GM06990 (cell line): ENCODE measurements at places on chromosomes 16 and 17.

- no peak for DNase-seq
Observed at GRCh38 chr16:54443352-54443751, 156.8 kb upstream of the IRX3 start.

DNA sequence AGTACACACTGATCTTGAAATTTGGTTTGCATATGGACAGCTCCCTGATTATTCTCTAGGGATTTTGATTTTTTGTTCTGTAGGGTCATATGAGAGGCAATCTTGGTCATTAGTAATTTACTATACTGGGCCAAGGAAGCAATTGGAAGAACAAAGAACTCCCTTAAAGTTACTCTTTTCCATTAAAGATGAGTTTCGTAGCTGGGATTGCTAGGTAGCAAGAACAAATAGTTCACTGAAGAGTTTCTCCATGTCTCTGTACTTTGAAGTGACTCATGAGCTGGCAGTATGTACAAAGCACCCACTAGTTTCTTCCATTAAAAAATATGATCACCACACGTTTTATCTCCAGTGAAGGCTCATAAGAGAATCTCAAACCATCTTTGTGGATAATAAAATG lies 6.2 kb upstream of the BCAS3 start:
- DNase-seq: no peak

GRCh38 chr16:16861546-16861945 lies 482.6 kb downstream of the NPIPA7 start:
- peak; percentile 6 for DNase-seq

- no peak for DNase-seq
Observed at GRCh38 chr17:77420095-77420803, 279.5 kb downstream of the SEC14L1 start.

- DNase-seq: peak; percentile 20
Observed at GRCh38 chr17:43171586-43172487, 823 bp downstream of the NBR1 start.

DNA sequence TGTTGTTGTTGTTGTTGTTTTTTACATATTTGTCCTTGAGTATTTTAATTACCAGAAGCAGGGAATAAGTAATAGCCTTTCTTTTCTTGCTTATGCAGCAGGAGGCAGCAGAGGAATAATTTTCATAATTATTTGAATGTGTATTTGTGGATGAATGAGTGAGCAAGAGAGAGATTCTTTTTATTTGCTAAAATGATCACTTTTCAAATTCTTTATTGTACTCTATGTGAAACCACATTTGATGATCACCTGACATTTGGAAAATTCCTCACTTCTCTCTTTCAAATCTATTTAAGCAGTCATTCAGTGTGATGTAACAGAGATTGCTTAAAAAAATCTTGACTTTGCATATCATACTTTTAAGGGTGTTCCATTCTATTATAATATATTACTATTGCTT lies 223.6 kb downstream of the BCAS3 start:
- DNase-seq: no peak

DNA sequence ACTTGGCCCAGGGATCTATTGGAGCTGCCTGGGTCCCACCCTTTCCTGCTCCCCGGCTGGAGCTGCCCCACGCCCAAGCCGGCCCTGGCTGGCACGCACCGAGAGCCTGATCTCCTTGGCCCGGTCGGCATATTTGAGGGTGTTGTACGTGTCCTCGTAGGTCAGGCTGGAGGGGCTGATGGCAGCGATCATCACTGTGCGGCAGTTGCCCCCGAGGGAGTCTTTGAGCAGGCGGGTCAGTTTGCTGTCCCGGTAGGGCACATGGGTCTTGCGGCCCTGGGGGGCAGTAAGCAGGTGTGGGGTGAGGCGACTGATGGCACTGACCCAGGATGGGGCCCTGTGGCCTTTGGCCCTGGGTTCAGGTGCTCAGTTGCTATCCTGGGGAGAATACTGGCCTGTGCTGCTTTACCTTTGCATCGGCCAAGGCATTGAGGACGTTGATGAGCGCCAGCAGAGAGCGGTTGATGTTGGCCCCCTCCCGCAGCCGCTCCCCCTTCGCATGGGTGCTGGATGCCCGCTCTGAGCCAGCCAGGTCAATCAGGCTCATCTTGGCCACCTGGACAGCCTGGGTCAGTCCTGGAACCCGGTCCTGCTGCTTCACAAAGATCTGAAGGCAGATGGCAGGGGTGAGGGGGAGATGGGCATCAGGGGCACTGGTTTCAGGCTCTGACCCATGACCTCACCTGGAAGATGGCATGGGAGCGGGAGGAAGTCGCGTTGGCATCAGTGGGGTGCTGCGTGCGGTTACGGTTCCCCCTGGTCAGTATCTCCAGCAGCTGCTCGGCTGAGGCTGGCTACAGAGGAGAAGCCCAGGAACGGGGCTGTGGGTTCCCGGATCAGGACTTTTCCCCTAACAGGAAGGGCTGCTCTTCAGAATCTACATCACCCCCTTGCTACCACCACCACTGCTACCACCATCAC lies 13.5 kb downstream of the KIF18B start:
- DNase-seq: no peak

DNA sequence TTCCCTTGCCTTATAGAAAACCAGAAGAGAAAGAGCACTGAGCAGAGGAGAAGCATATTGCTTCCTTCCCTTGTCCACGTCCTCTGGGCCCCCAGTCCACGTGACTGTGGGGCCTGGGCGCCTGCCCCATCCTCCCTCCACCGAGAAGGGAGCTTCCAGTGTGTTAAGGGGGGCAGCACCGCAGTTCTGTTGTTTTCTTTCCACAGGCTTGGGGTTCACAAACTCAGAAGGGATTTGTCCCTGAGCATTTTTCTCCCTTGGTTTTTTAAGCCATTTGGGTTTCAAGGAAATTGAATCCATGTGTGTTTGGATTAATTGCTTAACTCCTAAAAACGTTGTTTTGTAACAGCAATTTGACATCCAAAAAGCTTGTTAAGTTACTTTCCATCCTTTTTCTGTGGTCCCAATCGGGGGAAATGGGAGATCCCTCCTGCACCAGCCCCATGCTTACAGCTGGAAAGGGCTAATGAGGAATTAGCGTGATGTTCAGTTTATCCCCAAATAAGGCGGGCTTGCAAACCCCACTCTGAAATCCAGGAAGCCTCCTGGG lies 347.5 kb upstream of the TNRC6C start:
- no peak for DNase-seq

- DNase-seq: no peak
Observed at GRCh38 chr16:67923414-67924116, 8.1 kb downstream of the CTRL start.

DNA sequence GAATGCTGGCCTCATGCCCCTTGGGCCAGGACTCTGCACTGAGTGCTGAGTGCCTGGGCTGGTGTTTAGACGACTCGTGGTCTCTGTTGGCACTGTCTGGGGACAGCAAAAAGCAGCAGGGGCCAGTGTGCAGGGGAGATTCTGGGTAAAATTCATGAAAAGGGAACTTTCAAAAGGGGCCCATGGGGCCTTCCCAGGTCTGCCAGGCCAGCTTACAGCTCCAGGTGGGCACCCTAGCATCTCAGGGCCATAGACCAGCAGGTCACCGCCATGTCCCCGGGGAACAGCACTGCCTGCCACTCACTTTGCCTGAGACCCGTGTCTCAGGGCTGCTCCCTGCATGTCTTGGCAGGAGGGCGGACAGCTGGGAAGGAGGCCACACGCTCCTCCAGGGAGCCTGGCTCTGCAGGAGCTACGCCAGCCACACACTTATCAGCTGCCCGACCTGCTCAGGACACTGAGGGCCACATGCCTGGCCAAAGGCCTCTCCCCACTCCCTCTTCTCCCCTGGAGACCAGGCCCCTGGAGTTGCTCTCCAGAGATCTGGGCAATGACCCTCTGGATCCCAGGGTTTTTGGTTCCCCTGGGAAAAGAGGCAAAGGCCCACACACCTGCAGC lies 8.8 kb upstream of the FASN start:
- peak; percentile 21 for DNase-seq

DNA sequence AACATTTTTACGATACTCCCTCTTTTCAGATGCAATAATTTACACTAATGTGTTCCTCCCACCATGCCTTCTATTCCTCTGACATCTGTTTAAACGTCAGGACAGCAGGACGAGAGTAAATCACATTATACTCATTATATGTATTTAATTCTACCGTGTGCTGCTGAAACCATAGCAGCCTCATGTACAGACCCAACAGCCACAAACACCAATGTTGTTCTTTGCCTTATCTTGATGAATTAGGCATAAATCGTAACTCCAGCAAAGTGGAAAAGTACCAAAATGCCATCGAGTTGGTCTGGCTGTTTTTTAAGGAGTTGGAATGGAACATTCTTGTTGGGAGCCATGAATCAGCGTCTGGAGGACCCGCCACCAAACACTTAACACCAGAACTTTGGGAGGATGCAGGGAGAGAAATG lies 82.9 kb upstream of the FOXF1 start:
- DNase-seq: no peak

DNA sequence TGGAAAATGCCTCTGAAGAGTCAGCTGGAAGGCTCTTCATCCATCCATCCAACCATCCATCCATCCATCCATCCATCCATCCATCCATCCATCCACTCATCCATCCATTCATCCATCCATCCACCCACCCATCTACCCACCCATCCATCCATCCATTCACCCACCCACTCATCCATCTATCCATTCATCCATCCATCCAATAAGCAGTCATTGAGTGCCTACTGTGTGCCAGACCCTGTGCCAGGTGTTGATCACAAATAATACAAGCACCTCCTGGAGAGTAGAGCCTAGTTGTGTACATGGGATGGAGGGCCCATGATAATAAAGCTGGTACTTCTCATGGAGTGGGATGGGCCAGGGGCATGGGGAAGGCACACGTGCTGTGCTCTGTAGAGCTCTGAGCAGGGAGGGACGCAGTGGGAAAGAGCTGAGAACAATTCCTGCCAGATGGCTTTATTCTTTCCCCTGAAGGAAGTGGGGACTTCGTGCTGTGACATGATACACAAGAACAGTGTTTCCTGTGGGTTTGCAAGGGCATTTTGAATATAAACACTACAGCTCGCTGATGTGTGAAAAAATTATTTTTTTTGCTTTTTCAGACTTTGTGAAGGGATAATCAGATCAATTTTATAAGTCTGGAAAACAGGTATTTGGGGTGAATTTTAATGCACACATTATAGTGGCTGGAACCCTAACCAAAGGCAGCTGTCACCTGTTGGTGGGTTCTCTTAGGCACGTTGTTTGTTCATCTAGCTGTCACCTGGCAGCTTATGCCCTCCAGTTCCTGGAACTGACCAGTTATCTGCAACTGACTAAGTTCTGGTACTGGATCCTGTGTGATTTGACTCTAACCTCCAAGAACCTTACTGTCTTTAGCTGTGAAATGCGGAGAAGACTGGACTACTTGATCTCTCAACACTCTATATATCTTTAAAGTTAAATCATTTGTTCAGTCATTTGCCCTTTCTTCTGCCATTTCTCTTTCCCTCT lies 61.3 kb downstream of the PRKCB start:
- DNase-seq: no peak

GRCh38 chr17:59001158-59001814 lies 105.4 kb downstream of the TRIM37 start:
- DNase-seq: peak; percentile 78

DNA sequence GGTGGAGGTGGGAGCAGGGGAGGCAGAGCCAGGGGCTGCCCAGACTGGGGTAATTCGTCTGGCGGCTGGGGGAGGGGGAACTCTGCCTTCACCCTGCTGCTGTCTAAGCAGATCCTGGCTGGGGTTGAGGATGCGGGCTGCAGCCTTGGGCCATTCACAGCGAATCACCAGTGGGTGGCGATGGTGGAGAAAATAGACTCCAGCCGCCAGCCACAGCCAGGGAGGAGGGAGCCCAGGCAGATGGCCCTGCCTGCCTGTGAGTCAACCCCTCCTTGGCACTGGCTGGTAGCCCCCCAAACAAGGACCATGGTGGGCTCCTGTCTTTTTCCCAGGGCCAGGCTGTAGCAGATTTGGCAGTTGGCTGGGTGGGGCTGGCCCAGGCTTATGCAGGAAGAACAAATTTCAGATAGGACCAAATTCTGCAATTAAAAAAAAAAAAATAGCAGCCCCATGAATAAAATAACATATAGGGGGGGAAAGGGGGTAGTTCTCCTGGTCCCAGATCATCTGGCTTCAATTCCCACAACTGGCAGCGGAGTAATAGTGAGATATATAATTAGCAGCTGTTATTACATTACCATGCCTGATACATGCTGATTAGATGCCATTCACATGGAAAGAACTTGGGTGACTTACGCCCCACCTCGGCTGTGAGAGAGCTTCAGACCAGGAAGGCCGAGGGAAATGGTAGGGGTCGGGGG lies 41.5 kb upstream of the CDH5 start:
- DNase-seq: no peak

DNA sequence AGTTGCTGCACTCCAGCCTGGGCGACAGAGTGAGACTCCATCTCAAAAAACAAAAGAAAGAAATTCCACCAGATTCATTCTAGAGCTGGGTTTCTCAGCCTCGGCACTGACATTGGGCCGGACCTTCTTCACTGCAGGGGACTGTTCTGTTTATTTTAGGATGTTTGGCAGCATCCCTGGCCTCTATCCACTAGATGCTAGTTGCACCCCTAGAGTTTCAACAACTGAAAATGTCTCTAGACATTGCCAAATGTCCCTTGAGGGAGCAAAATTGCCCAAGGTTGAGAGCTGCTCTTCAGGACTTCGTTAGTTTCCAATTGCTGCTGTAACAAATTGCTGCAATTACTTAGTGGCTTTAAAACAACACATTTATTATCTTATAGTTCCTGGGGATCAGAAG lies 7.2 kb downstream of the EEF2K start:
- DNase-seq: no peak

- DNase-seq: no peak
Observed at GRCh38 chr16:11819798-11820197, 22.7 kb upstream of the ZC3H7A start.

DNA sequence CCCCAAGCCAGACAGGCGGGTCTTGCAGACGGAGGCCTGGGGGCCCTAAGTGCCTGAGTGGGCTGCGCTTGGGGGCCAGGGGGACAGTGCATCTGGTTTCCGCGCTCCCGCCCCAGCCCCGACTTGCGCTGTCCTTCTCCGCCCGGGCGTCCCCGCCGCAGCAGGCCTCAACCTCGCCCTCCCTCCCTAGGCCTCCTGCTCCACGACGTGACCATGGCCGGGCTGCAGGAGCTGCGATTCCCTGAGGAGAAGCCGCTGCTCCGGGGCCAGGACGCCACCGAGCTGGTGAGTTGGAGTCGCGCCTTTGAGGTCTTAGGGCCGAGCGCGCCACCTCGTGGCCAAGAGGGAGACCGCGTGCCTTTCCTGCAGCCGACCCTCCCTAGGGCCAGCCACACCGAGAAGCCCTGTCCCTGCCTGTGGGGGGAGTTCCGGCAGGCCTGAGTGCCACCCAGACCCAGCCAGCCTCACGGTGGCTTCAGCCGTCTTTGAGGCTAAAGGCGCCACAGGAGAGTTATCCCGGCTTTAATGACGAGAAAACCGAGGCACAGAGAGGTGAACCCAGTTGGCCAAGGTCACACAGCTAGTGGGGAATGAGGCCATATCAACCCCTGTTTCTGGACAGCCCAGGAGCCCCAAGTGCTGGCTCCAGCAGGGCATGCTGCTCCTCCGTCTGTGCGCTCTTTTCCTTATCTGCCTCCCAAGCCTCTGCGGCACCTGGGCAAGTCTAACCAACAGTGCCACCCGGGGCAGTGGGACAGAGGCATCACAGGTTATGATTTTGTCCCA lies 12.2 kb upstream of the NDRG4 start:
- peak; percentile 73 for DNase-seq

- DNase-seq: no peak
Observed at GRCh38 chr17:32871746-32872145, 5.2 kb downstream of the MYO1D start.

- DNase-seq: no peak
Observed at GRCh38 chr16:57647136-57647875, 18.9 kb downstream of the ADGRG1 start.
